Hematopoietic multipotent progenitor cell treated with erythropoietin and hydrocortisone succinate and interleukin-3 and kit ligand, for 6 days (in vitro differentiated cells): ENCODE measurements at places on chromosomes 3 and 15.

DNA sequence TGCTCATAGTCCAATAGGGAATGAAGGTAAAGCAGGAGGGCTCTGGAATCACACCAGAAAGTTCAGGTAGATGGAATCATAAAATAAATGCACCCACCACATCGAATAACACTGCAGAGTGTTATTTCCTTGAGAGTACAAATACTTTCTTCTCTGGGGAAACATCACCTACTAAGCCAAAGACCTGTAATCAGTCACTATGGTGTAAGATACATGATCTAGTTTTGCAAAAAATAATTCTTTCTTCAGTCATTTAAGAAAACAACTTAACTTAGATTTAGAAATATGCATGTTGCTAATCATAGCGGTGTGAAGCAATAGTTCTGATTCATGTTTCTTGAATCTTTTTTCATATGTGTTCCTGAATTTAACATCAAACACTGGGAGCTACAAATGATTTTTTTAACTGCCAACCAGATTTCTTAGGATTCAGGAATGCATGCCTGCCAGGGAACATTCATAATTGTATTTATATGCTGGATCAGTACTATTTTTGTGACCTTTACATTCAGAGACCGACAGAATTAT, 40.2 kb upstream of the MEIS2 start:
- DNase-seq: no peak

DNA sequence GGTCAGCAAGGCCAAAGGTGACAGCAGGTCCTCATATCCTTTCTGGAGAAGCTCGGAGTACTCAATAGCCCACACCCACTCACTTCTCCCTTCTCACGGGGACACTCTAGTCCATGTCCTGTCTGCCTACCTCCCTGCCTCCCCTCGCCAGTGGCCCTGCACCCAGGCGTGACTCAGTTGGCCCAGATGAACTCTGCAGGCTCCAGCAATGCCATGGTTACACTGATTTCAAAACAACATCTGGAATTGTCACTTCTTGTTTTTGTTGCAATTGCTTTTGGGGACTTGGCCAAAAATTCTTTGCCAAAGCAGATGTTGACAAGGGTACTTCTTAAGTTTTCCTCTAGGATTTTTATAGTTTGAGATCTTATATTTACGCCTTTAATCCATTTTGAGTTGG, 13.0 kb downstream of the IL16 start:
- DNase-seq: no peak

DNA sequence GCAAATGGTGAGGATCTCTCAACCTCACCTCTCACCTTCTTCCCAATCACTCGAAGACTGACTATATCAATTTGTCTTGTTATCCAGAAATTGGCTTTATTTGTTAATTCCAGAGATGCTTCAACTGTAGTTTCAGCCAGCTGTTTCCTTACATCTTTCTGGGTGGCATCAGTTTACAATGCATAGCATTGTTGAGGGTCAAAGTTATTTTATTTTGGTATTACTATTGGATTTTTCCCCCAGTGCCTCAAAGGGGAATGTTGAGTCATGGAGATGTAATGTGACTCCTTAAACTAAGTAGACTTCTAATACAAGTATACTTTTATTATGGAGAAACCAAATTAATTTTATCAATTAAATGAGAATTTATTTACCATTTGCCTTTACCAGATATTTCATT, 351.6 kb downstream of the TIGIT start:
- no peak for DNase-seq

DNA sequence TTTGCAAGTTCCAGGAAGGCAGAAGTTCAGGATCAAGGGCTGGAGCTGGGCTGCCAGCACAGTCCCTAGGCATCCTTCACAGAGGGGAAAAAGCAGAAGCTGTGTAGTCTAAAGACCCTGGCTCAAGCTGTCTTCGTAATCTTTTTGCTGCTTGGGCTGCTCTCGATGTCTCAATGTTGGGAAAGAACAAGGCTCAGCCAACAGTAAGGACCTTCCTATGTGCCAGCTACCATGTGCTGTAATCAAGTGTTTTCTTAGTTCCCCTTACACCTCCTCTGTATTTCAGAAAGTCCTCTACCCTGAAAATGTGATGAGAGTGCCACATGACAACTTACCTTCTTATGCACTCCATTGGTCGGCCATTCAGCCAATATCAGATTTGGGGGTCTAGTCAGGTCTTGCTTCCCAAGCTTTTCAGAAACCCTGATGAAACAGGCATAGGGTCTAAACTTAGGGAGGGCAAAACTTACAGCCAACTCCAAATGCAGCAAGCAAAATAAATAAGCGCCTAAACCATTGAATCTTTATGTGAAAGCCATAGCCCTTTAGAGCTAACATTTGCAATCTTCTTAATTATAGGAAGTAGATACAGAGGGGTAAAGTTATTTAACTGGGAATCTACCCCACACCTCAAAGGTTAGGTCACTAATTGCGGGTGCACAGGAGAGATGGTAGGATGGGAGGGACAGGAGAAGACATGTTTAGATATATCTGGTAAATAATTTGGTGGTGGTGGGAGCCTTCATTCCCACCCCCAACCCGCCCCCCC, 1.2 kb upstream of the EDEM1 start:
- peak; percentile 70 for DNase-seq

DNA sequence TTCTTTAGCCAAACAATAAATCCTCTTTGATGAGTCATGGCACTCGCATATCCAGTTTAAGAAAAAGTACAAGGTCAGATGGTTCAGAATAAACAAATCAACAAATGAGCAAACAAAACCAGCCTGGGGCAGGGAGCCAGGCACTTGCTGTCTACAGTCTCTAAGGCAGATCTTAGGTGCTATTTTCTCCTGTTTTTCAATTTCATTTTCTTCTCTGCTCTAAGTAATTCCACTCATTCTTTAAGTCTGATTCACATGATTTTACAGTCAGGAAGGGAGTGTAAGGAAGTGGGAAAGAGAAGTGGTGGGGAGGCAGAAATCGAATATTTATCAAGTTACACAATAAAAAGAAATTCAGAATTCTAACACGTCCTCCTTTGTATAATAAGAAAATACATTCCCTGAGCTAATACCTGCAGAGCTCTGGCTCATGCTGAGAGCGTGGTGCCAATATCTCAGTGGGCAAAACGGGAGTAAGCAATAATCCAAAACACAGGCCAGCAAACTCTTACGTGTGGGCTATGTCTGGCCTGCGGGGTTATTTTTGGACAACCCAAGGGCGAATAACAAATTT, 298.6 kb downstream of the ADAMTS17 start:
- no peak for DNase-seq

GRCh38 chr3:182375916-182376315, 417.4 kb upstream of the ATP11B start:
- DNase-seq: no peak

DNA sequence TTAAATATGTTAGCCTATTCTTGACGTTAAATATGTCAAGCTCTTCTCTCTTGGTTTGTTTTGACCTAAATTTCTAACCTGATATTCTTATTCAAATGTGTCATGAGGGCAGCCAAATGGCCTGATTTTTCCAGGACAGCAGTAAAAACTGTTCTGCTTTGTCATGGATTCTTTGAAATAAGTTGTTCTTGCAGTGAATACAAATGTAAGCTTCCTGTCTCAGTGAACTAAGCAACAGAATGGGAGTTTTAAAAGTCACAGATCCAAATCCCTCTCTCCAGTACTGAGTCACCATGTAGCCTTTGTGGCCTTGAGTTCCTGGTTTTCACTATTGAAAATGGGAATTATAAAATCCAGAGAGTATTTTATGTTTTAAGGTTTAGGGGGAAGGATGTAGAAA, 301.8 kb downstream of the NLGN1 start:
- no peak for DNase-seq

DNA sequence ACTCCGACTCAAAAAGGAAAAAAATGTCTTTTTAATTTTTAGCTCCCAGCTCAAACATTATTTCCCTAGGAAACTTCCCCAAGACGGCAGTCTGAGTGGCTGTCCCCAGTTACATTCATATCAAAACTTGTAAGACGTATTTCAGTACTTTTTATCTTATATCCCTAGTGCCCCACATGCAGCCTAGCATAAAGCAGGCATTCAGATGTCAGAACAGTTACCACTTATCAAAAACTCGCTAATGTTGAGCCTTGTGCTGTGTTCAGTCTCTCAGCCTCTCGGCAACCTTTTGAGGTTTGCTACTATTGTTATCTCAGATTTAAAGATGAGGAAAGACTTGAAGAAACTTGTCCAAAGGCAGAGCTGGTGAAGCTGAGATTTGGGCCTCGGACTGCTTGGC, 6.6 kb upstream of the SELENOS start:
- no peak for DNase-seq

DNA sequence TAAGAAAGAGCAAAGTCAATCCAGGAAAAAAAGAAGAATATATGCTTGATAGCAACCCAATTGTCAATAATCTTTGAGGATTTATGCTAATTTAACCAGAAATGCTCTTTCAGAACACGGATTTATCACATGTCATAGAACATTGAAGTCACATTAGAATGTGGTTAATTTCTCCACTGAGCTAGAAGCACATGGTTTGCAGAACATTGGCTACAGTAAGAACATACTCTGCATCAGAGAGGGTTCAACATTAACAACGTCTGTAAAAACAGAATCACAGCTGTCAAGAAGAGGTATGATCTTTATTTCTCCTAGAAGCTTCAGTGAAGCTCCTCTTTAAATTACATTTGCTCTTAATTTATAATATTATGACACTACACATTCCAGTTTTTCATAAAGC, 619.7 kb upstream of the AGTR1 start:
- DNase-seq: no peak

DNA sequence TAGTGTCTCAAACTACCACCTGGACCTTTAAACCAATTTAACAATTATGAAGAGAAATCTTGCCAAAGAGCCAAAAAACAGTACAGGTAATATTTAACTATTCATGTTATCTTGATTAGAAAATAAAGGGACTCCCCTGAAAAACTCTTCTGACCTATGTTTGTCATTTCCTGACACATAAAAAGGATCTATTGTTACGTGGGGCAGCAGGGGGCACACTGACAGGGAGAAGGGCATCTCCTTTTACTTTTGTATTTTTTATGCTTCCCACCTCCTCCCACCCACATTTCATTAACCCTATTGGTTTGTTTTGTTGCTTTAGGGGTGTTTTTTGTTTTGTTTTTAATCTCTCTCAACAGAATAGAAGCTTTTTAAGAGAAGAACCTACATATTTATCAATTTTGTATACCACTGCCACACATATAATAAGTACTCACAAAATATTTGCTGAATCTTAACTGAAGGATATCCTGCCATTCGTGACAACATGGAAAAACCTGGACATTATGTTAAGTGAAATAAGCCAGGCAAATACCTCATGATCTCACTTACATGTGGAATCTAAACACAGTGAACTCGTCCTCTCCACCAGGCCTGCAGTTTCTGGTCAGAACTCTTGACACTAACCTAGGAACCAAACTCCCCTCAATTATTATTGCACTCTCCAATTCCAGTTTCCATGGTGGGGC, 17.7 kb downstream of the STAG1 start:
- peak; percentile 47 for DNase-seq

GRCh38 chr3:21747376-21747775, 3.6 kb downstream of the ZNF385D start:
- DNase-seq: no peak

DNA sequence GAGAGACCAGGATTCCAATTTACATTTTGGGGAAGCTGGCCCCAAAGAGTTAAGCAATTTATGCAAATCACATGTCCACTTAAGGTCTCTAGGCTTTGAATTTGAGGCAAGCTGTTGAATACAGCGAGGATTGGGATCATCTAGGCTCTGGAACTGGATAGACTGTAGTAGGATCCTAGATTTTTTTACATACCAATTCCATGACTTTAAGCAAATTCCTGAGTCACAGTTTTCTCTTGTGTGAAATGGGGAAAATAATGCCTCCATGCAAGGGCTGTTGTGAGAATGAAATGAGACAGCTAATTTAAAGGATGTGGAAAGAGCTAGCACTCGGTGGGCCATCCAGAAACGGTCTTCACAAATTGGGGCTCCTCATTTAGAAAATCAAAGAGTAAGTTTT, 103.4 kb downstream of the MINAR1 start:
- DNase-seq: no peak

GRCh38 chr3:48268381-48268935, 27.6 kb downstream of the ZNF589 start:
- DNase-seq: no peak

DNA sequence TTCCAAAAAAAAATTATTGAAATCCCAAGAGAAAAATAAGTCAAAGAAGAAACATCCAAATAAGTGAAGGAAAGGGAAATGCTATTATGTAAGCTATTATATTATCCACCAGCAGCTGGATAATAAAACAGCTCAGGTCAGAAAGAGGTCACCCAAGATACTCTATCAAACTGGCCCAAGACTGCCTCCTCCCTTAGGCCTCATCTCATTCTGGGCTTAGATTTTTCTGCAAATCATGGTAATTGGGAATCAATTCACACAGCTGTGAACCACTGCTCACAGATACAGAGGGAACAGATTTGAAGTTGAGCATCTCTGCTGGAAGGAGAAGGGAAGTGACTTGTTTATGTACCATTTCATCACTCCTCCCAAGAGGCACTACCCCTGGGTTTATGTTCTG, 294.6 kb upstream of the DPPA4 start:
- no peak for DNase-seq

DNA sequence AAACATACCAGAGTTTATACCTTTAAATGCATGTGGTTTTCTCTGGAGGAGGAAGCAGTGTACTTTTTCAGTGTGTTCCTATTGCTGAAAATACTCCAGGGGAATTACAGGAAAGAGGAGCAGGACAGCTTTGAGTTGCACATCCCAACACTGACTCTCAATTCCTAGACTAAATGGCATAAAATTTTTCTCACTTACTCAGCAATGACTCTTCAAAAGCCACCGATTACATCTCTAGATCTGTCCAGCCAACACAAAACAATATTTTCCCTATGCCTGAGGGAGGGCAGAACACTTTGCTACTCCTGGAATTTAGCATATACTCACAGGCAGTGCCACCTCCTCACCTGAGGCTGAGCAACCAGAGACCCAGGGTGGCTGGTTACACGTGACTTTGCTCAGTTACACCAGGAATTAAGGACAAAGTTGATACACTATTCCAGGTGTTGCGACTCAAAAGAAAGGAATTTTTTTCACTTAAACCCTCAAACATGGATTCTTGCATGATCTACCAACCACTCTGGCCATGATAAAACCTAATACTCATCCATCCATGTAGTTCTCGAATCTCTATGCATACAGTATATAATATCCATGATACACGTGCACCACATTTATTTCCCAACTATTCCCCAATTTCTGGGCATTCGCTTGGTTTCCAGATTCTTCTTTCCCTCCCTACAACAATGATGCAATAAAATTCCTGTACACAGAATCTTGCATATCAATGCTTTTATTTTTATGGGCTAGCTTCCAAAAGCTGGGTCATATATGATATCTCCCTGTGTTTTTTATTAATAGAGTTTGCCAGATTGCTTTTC, 194.6 kb downstream of the THRB start:
- DNase-seq: peak; percentile 52

DNA sequence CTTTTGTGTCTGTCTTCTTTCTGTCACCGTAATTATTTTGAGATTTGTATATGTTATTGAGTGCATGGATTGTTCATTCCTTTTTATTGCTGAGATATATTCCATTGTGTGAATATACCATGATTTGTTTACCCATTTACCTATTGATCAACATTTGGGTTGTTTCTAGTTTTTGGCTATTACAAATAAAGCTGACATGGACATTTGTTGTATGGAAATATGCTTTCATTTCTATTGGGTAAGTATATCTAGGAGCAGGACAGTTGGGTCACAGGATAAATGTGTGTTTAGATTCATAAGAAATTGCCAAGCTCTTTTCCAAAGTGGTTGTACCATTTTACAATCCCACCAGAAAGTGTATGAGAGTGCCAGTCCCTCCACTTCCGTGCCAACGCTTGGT, 51.2 kb downstream of the PFN2 start:
- DNase-seq: no peak

- no peak for DNase-seq
Observed at GRCh38 chr3:149243540-149243939, 21.9 kb upstream of the CP start.
